ENCODE measurements at places on chromosomes 16 and 17.
A peak's percentile ranks its signal among the peaks of the same experiment; 100 is the strongest.

- DNase-seq = no peak
Observed at GRCh38 chr17:35797370-35797769, 1.9 kb upstream of the MMP28 start.

DNA sequence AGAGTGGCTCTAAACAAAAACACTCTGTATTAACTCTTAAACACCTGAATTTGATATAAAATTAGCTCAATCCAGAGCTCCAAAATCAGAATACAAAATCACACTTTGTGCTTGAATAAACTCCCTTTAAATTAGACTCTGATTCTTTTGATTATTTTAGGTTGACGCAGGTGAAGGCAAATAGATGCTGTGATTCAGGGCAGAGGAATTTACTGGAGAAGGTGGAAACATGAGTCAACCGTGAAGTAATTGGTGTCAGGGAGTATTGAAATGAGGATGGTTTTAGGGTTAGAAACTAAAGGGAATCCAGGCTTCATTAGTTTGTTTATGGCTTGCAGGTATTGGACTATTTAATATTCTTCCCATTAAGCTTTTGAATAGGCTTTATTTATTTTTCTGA lies 37.1 kb upstream of the TEKT1 start:
- no peak for DNase-seq

- no peak for DNase-seq
Observed at GRCh38 chr17:30082773-30083172, 33.8 kb upstream of the NSRP1 start.

DNA sequence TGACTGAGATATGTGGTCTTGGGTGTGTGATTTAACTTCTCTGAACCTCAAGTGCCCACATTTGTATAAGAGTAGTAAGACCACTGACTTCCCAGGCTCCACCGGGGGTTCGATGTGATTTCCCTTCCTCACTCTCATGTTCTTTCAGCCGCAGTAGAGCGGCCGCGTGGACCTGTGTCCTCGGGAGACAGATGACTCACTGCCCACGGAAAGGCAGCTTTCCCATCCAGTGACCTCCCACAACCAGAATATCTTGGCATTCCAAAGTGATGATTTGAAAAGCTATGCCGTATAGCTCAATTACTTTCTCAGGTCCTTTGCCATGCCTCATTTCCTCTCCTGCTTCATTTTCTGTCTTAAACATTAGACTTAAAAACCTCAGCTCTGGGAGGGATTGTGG lies 73.6 kb downstream of the IL21R start:
- peak; percentile 90 for DNase-seq

DNA sequence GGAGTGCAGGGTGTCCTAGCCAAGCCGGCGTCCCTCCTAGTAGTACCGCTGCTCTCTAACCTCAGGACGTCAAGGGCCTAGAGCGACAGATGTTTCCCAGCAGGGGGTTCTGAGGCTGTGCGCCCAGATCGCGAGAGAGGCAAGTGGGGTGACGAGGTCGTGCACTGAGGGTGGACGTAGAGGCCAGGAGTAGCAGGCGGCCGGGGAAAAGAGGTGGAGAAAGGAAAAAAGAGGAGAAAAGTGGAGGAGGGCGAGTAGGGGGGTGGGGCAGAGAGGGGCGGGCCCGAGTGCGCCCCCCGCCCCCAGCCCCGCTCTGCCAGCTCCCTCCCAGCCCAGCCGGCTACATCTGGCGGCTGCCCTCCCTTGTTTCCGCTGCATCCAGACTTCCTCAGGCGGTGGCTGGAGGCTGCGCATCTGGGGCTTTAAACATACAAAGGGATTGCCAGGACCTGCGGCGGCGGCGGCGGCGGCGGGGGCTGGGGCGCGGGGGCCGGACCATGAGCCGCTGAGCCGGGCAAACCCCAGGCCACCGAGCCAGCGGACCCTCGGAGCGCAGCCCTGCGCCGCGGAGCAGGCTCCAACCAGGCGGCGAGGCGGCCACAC lies at the start of gene MMP2:
TSS of gene MMP2 (plus strand) at position 372 of the 603 bp plus-strand sequence. CDS start 282 bp downstream, outside the sequence.
- peak; percentile 85 for DNase-seq

- DNase-seq = peak; percentile 9
Observed at GRCh38 chr16:84109598-84110335, 7.0 kb downstream of the MBTPS1 start.

DNA sequence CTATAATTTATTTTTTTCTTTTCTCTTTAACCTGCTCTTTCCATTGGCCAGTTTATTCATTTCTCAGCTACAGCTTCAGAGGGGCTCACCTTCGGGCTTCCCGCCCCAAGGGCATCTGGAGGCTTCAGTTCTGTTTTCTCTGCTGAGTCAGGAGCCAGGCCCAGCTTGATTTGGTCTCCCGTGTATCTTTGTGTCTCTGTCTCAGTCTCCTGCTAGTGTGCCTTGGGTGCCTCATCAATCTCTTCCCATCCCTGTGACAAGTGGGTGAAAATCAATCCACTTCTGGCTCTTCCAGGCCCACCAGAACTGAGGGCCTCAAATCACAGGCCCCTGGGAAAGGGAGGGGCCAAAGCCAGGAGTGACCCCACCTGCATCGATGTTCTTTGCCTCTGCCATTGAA lies 72.1 kb downstream of the CCDC182 start:
- no peak for DNase-seq

GRCh38 chr17:35879773-35880654 lies at the start of gene CCL5:
Gene CCL5, minus strand, starts transcription at chr17:35880360.
- DNase-seq = no peak

DNA sequence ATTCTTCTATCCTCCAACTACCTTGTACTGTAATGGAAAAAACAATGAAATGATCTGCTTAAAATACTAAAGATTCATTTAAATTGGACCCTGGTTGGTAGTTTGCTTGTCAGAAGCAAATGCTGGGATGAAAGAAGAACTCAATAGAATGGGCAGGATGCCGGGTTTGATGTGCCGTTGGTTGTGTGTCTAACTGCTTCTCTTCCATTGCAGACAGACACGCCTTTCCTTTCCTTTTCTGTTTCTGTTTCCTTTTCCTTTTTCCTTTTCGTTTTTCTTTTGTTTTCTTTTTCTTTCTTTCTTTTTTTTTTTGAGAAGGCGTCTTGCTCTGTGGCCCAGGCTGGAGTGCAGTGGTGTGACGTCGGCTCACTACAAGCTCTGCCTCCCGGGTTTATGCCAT lies 64.6 kb downstream of the PLCG2 start:
- DNase-seq = no peak

- no peak for DNase-seq
Observed at GRCh38 chr17:58420827-58421226, 3.5 kb upstream of the RNF43 start.

DNA sequence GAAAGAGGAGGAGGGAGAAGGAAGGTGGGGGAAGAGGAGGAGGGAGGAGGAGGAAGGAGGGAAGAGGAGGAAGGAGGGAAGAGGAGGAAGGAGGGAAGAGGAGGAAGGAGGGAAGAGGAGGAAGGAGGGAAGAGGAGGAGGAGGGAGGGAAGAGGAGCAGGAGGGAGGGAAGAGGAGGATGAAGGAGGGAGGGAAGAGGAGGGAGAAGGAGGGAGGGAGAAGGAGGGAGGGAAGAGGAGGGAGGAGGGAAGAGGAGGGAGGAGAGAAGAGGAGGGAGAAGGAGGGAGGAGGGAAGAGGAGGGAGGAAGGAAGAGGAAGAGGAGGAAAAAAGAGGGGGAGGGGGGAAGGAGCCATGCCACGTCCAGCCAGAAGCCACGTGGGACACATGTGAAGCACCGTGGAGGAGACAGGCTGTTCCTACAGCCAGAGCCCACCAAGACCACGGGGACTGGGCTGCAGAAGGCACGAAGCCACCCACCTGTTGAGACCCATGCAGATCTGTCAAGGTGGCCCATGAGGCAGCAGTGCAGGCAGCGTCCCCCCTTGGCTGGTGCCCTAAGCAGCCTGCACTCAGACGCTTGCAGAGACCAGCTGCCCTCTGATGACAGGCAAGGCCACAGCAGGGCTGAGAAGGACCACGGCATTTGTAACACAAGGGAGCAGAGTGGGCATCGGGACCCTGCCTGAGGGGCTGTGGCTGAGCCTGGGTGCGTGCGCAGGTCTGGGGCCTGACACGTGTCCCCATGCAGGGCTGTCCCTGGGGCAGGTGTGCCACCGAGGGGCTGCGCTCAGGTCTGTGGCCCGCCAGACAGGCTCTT lies 10.3 kb downstream of the NDUFAF8 start:
- no peak for DNase-seq

- no peak for DNase-seq
Observed at GRCh38 chr17:58242171-58242784, 3.9 kb downstream of the LPO start.

GRCh38 chr17:55546481-55546880 lies 35.2 kb upstream of the SMIM36 start:
- DNase-seq = no peak
